ENCODE measurements at places on chromosomes 11 and 22.

- no peak for DNase-seq
Observed at GRCh38 chr11:119759324-119759723, 30.3 kb upstream of the NECTIN1 start.

- DNase-seq = no peak
Observed at GRCh38 chr11:30113326-30113898, 96.6 kb upstream of the KCNA4 start.

DNA sequence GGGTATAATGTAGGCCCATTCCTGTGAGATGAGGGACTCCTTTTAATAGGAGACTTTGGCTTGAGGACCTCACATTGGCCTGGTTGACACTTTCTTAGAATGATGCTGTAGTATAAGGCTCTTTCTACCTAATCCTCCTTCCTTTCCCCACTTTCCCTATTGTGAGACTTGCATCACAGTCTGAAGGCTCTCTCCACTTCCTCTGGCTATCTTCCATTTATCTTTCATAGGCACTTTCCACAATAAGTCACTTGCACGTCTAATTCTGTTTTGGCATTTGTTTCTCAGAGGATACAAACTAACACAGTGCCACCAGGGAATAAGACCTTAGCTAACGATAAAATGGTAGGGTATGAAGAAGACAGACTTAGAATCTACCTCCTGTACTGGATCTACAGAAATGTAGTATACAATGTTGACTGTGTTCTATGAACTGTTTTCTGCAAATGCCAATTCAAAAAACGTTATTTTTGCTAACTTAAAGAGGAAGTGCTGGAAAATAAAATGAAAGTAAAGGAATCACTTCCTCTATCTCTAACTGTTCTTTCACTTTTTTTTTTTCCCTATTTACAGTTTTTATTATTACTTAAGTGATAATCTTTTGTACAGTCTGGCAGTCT is 17.9 kb upstream of the PDE3B start:
- no peak for DNase-seq

DNA sequence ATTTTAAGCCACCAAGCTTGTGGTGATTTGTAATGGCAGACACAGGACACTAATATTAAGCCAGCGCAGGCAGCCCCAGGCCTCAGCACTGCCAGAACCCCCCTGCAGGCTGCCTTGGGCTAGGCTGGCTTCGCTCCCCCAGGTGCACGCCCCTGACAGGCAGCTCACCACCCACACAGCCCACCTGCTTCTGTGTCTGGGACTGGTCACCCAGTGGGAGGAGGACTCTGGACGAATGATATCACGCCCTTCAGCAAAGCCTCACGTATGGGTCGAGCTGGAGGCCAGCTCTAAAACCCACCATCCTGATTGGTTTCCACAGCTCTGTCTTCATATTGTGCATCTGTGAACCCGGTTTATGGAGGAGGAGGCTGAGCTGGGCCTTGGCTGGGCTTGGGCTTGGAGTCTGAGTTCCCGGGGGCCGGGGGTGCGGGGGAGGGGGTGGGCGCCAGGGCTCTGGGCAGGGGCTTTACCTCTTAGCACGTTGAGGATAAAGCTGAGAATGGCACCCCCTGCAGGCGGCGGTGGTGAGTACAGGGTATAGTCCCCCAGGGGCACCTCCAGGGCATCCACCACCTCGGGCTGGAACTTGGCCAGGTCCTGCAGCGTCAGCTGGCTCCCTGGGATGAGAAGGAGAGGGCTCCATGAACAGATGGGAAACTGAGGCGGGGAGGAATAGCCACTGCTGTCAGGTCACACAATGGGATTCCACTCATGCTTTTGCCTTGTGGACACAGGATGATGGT is 13.8 kb downstream of the GGT5 start:
- DNase-seq = no peak

- DNase-seq = no peak
Observed at GRCh38 chr11:56234155-56234554, at the start of gene OR5T2. Gene OR5T2 (minus strand): TSS chr11:56234255. CDS start chr11:56233062, 1,193 bp downstream.

- no peak for DNase-seq
Observed at GRCh38 chr11:128734103-128734831, 40.4 kb downstream of the FLI1 start.

DNA sequence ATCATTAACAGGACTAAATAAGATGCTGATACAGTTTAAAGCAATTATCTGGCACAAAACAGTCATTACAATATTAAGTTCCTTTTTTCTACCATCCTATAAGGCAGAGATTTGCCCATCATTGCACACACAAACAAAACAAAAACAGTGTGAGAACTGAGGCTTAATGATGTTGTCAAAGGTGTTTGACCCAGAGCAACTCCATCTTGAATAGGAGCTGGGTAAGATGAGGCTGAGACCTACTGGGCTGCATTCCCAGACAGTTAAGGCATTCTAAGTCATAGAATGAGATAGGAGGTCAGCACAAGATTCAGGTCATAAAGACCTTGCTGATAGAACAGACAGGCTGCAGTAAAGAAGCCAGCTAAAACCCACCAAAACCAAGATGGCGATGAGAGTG is 33.2 kb downstream of the CTSC start:
- DNase-seq = no peak

DNA sequence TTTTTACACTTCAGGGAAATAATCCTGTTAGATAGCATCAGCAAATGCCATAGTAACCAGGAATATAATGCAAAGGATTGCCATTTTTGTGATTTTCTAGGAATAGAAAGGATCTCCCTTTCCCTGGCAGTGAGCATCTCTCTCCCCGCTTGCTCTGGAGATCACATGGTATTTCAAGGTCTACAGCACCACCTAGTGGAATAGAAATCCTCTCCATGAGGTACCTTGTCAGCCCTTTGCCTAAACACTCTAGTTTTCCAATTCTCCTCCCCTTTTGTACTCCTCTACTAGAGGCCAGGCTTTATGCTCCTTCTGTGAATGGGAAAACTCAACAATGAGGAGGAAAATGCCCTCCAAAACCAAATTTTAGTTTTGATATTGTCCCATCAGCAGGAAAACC is 78.4 kb downstream of the XRRA1 start:
- no peak for DNase-seq
